B cell (primary cell): ENCODE measurements at places on chromosomes 5 and 9.

GRCh38 chr9:95807326-95807947 lies 68.1 kb upstream of the ERCC6L2 start:
- DNase-seq, result no peak
- H3K27me3 ChIP-seq, result no peaks in the 10 kb centered on the region
- H3K4me3 ChIP-seq, result no peak overlapping the region
- H3K27ac ChIP-seq, result no peak overlapping the region

DNA sequence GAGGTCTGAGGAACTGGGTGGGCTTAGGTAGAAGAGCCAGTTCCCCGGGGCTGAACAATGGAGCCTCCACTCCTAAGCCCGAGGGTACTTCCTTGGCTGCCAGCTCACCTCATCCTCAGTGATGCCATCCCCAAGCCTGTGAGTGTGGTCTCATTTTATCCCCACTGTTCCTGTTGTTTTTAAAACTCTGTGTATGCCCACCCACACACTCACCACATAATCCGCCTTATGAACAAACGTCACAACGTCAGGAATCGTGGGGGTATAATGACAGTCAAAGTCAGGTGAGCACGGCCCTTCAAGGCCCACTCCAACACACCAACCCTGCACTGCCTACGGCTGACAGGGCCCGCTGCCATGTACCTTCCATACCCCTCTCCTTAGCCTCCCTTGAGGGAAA lies 61.1 kb downstream of the PTCH1 start:
- H3K27me3 ChIP-seq, result no peaks in the 10 kb centered on the region
- no peaks in the 10 kb centered on the region for H3K4me1 ChIP-seq
- no peak for DNase-seq
- no peak overlapping the region for H3K4me3 ChIP-seq
- H3K36me3 ChIP-seq, result no peaks in the 10 kb centered on the region

- H3K4me3 ChIP-seq, result no peak overlapping the region
- peaks cover 47% of the 10 kb centered on the region for H3K27me3 ChIP-seq
- no peak for DNase-seq
- H3K36me3 ChIP-seq, result no peaks in the 10 kb centered on the region
- no peak overlapping the region for H3K27ac ChIP-seq
- no peaks in the 10 kb centered on the region for H3K4me1 ChIP-seq
Measured at GRCh38 chr5:38471709-38472108, 84.7 kb downstream of the LIFR start.

DNA sequence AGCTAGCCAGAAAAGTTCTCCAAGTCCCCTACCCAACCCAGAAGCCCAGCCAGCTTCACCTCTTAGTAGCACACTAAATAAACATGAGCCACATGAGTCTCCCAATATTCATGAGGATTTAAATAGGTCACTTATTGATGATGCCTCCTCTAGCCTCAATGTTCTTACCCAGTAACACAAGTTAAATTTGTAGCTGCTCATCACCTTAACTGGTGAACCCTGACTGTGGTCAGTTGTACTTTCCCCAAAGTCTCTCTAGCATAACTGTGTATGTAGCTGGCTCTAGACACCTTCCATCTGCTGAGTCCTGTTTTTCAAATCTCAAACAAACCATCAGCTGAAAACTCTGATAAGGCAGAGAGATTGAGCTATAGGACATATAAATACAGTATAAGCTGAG lies 100.3 kb upstream of the ELAVL2 start:
- DNase-seq, result no peak
- no peak overlapping the region for H3K4me3 ChIP-seq
- no peaks in the 10 kb centered on the region for H3K4me1 ChIP-seq
- no peak overlapping the region for H3K27ac ChIP-seq

DNA sequence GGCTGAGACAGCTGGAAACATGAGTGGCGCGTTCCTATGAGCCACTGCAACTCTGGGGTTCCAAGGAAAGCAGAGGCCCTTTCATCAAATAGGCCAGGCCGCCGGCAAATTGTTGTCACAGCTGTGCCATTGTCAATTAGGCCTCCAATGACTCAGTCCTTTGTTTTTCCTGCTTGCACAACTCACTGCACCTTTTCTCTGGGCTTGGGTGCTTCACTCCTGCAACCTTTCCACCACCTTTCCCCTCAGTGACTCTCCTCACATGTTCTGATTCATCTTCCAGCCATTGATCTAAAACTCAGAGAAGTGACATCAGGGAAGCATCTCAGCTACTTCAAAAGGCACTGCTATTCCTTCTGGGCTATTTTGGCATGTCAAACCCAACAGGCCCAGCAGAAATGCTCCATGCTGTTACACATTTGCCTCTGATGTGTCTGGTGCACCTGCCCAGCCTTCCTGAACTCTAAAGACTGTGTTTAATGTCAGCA lies 653.7 kb downstream of the NR2F1-AS1 start:
- H3K27me3 ChIP-seq, result no peaks in the 10 kb centered on the region
- no peaks in the 10 kb centered on the region for H3K36me3 ChIP-seq
- H3K4me3 ChIP-seq, result no peak overlapping the region
- H3K4me1 ChIP-seq, result no peaks in the 10 kb centered on the region
- H3K27ac ChIP-seq, result no peak overlapping the region
- no peak for DNase-seq

DNA sequence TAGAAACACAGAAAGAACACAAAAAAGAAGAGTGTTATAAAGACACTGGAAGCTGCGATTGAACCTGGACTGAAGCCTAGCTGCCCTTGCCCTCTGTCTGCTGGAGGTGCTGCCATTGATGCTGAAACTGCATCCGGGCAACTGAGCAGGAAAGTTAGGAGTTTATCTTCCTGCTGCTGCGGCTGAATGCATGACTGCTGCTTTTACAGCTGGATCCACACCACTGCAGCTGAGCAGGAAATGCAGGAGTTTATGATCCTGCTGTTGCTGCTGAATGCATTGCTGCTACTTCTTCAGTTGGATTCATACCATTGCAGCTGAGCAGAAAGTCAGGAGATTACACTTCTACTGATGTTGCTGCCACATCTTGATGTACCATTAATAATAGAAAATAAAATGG lies 21.8 kb upstream of the JAKMIP2 start:
- no peaks in the 10 kb centered on the region for H3K36me3 ChIP-seq
- H3K27me3 ChIP-seq, result peaks cover 7% of the 10 kb centered on the region
- DNase-seq, result no peak

GRCh38 chr5:154708846-154709245 lies 46.3 kb upstream of the LARP1 start:
- no peaks in the 10 kb centered on the region for H3K4me1 ChIP-seq
- no peak overlapping the region for H3K27ac ChIP-seq
- H3K4me3 ChIP-seq, result no peak overlapping the region
- no peak for DNase-seq

DNA sequence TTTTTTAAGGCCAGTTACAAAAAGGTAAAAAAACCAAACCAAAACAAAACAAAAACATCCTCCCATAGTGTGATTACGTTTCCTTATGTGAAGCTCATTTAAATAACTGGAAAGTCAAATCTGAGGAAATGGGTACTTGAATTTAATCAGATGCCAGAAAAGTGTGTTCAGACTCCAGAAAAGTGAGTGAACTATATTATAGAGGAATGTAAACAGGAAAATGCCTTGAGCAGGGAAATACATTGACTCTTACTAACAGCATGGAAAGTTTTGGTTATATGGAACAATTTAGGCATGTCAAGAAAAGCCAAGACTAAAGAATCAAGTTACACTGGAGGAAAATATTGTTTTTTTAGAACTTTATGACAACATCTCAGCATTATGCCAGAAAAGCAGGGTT lies 37.8 kb upstream of the RNF20 start:
- no peaks in the 10 kb centered on the region for H3K36me3 ChIP-seq
- peaks cover 2% of the 10 kb centered on the region for H3K27me3 ChIP-seq
- no peak overlapping the region for H3K27ac ChIP-seq
- H3K4me1 ChIP-seq, result no peaks in the 10 kb centered on the region
- DNase-seq, result no peak

DNA sequence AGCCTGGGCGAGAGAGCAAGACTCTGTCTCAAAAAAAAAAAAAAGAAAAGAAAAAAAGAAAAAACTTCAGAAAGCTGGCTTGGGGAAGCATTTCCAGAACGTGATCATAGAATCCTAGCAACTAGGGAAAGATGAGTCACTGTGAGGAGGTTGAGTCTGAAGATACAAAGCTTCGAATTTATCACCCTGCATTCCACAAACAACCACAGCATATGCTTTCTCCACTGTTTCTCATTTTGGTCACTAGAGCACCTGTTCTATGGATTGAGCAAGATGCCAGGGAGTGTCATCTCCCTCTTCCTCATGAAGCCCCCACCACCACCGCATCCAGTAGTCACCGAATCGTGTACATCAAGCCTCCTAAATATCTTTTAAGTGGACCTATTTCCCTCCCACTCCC lies 37.9 kb downstream of the SEMA5A start:
- no peak overlapping the region for H3K4me3 ChIP-seq
- no peak overlapping the region for H3K27ac ChIP-seq

DNA sequence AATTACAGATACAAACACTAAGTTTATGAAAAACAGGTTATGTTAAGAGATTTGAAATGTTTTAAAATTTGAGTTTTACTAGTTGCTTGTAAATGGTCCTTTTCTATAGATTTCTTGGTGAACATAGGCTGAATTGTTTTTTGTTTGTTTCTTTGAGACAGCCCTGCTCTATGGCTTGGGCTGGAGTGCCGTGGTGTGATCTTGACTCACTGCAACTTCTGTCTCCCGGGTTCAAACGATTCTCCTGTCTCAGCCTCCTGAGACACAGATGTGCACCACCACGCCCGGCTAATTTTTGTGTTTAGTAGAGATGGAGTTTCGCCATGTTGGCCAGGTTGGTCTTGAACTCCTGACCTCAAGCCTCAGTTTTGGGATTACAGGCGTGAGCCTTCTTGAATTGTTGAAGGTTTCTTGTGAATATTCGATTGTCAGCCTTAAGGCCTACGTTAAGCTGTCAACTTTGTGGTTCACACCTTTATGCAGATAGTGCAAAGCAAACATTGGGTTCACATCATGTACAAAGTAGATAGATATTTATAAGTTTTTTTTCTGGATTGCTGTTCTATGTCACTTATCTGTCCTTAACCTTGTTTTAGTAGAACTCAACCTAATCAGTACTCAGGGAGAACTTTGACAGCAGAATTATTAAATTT lies 26.2 kb downstream of the UHRF2 start:
- peaks cover 37% of the 10 kb centered on the region for H3K4me1 ChIP-seq
- no peaks in the 10 kb centered on the region for H3K27me3 ChIP-seq
- H3K36me3 ChIP-seq, result peaks cover 43% of the 10 kb centered on the region
- no peak overlapping the region for H3K4me3 ChIP-seq

DNA sequence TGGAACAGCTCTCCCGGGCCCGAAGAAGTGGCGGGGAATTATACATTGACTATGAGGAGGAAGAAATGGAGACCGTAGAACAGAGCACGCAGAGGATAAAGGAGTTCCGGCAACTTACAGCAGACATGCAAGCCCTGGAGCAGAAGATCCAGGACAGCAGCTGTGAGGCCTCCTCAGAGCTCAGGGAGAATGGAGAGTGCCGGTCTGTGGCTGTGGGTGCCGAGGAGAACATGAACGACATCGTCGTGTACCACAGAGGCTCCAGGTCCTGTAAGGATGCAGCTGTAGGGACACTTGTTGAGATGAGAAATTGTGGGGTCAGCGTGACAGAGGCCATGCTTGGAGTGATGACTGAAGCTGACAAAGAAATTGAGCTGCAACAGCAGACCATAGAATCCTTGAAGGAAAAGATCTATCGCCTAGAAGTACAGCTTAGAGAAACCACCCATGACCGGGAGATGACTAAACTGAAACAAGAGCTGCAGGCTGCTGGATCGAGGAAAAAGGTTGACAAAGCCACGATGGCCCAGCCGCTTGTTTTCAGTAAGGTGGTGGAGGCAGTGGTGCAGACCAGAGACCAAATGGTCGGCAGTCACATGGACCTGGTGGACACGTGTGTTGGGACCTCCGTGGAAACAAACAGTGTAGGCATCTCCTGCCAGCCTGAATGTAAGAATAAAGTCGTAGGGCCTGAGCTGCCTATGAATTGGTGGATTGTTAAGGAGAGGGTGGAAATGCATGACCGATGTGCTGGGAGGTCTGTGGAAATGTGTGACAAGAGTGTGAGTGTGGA lies 129.5 kb upstream of the DMRT1 start:
- H3K36me3 ChIP-seq, result no peaks in the 10 kb centered on the region
- no peaks in the 10 kb centered on the region for H3K27me3 ChIP-seq
- no peak overlapping the region for H3K4me3 ChIP-seq

- no peaks in the 10 kb centered on the region for H3K36me3 ChIP-seq
- no peak overlapping the region for H3K4me3 ChIP-seq
- no peaks in the 10 kb centered on the region for H3K4me1 ChIP-seq
Measured at GRCh38 chr5:145347026-145347616, 488.0 kb downstream of the PRELID2 start.

- DNase-seq, result no peak
- H3K4me3 ChIP-seq, result no peak overlapping the region
- H3K36me3 ChIP-seq, result no peaks in the 10 kb centered on the region
- no peaks in the 10 kb centered on the region for H3K4me1 ChIP-seq
Measured at GRCh38 chr9:34259315-34259714, 69.8 kb downstream of the KIF24 start.

- H3K4me1 ChIP-seq, result no peaks in the 10 kb centered on the region
- no peak overlapping the region for H3K4me3 ChIP-seq
- no peak overlapping the region for H3K27ac ChIP-seq
- no peaks in the 10 kb centered on the region for H3K27me3 ChIP-seq
Measured at GRCh38 chr5:55593115-55593472, 58.3 kb upstream of the PLPP1 start.

- no peak overlapping the region for H3K27ac ChIP-seq
- H3K27me3 ChIP-seq, result no peaks in the 10 kb centered on the region
- no peak for DNase-seq
- H3K4me1 ChIP-seq, result no peaks in the 10 kb centered on the region
Measured at GRCh38 chr5:87877023-87877422, 391.6 kb downstream of the TMEM161B start.

DNA sequence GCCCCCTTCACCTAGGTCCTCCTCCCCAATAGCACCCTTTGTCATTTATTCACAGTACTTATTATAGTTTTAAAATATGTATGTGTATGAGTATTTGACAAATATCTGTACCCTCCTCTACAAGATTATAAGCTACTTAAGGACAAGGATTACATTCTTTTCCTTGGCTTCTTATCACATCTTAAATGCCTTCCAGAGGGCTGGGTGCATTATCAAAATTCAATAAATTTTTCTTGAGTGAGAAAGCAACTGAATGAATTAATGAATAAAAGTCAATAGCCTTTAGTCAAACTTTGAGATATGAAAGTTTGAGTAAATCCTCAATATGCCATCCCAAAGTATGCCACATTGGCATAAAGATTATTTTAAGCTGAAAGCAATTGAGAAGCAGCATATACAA lies 621.7 kb downstream of the DNAH5 start:
- no peak overlapping the region for H3K27ac ChIP-seq
- H3K4me3 ChIP-seq, result no peak overlapping the region
- H3K36me3 ChIP-seq, result no peaks in the 10 kb centered on the region
- no peaks in the 10 kb centered on the region for H3K4me1 ChIP-seq
- DNase-seq, result no peak

DNA sequence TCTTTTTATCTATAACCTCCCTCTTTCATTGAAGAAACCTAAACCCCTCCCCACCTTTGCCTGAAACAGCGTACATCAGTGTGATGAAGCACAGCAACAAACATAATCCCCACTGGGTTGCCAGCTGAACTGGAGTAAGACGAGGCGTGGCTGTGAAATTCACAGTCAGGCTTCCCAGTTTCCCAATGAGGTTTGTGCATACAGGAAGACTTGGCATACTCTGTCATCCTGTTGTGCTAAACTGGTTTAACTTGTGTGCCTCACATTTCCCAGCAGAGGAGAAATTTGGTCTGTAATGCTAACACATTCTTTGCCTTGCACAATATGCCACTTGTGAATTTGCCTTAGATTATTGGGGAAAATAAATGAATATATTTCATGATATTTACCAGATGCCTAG lies 121.5 kb downstream of the SV2C start:
- H3K27ac ChIP-seq, result no peak overlapping the region
- H3K36me3 ChIP-seq, result no peaks in the 10 kb centered on the region
- no peak for DNase-seq
- no peaks in the 10 kb centered on the region for H3K4me1 ChIP-seq

GRCh38 chr5:160020266-160020770 lies 11.4 kb downstream of the TTC1 start:
- H3K27ac ChIP-seq, result no peak overlapping the region
- H3K27me3 ChIP-seq, result no peaks in the 10 kb centered on the region
- no peak for DNase-seq
- H3K4me1 ChIP-seq, result no peaks in the 10 kb centered on the region
